Pancreas (tissue), 10 donors: ENCODE measurements at places on chromosomes 1 and 21. TPM values are rescaled to one million over a fixed set of nuclear protein-coding genes. Genes with fewer than 3 reads are reported as not detected.

DNA sequence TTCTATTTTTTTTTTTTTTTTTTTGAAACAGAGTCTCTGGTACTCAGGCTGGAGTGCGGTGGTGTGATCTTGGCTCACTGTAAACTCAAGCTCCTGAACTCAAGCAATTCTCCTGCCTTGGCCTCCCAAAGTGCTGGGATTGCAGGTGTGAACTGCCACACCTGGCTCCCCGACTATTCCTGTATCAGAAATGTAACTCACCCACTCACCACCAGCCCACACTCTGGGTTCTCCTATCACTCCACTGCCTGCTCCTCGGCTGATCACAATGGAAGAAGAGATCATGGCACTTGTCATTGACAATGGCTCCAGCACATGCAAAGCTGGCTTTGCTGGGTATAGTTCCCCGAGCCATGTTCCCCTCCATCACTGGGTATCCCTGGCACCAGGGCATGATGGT, 15.9 kb downstream of the RABIF start:
- no peaks in the 10 kb centered on the region for H3K4me1 ChIP-seq
- no peak overlapping the region for H3K4me3 ChIP-seq
- H3K27me3 ChIP-seq = no peaks in the 10 kb centered on the region

The STYXL2 gene
- not detected for total RNA-seq

DNA sequence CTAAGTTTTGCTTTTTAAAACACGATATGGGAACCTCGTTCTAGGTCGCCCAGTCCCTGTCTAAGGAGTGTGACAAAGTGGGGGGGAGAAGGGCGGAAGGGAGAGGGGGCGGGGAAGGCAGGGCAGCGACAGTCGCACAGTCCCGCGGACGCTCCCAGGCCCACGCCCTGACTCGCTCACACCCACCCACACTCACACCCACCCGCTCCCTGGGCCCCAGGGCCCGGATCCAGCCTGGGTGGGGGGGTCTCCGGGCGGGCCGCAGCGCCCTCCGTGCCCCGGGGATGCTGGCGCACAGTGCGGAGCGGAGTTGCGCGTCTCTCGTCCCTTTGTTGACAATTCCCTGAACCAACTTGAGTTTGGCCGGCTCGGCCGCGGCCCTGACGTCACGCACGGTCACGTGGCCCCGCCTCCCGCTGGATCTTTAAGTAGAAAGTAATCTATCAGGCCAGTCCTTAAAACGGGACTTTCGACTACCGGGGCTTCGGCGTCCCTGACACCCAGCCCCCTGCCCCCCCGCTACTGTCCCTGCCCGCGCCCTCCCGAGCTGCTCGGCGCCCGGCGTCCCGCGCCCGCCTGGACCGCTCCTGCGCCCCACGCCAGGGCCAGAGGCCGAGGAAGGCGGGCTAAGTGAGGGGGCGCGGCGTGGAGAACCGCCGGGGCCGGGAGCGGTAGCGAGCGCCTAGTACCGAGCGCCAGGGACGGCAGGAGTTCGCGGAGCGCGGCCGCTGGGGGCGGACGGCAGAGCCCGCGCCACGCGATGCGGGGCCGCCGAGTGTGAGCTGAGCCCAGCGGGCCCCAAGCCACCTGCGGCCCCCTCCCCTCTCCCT, at the start of gene FOXD3:
FOXD3 (plus strand) TSS at position 454 of the 830 bp plus-strand sequence. CDS start 492 bp downstream, outside the sequence.
- no peak within 1 kb of the TSS for H3K27ac ChIP-seq
- DNase-seq = peak; percentile 70
- H3K36me3 ChIP-seq = no peaks in the 10 kb centered on the region

DNA sequence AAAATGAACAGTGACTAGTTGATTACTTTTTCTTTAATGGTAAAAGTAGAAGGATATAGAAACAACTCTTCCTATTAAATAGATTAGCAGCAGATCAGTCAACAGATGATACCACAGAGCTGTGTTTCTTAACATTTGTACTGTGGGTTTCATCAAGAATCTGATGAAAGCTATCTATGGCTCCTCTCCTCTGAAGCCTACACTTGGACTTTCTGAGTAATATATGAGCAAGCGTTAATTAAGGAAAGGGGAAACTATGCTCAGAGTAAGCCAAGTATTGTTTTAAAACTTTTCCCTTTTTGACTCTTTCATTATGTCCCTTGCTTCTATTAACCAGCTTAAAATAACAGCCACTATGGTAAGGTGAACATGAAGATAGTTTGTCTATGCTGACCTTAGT, 10.8 kb downstream of the ARID4B start:
- H3K27ac ChIP-seq = no peak overlapping the region
- no peak overlapping the region for H3K4me3 ChIP-seq
- peaks cover 10% of the 10 kb centered on the region for H3K4me1 ChIP-seq
- no peaks in the 10 kb centered on the region for H3K27me3 ChIP-seq

DNA sequence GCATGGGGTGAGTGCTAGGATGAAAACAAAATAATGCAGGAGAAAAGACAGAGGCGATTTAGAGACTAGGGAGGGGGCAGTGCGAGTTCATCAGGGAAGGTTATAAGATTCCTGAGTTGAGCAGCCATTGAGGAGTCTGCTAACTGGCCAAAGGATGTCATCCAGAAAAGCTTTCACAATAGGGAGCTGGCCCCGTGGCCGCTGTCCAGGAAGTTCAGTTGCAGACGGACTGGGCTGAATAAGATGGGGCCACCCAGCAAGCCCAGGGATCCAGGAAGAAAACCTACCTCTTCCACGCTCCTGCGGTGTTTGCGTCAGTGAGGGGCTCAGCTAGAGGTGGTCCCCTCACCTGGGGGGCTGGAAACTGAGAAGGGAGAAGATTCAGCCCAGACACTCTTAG, 4.0 kb upstream of the PKP1 start:
- no peak overlapping the region for H3K4me3 ChIP-seq
- H3K4me1 ChIP-seq = no peaks in the 10 kb centered on the region
- no peaks in the 10 kb centered on the region for H3K36me3 ChIP-seq
- DNase-seq = no peak
- no peak overlapping the region for H3K27ac ChIP-seq
- H3K27me3 ChIP-seq = no peaks in the 10 kb centered on the region

The CNKSR1 gene
- 11.3 TPM for total RNA-seq

The GLIS1 gene
- not detected for total RNA-seq

- H3K27me3 ChIP-seq = no peaks in the 10 kb centered on the region
- no peak for DNase-seq
- no peak overlapping the region for H3K27ac ChIP-seq
- H3K4me3 ChIP-seq = peak overlapping the region; percentile 100
These were observed 598 bp upstream of the ADIPOR1 start for GRCh38 chr1:202958544-202959275.

- H3K36me3 ChIP-seq = no peaks in the 10 kb centered on the region
- no peak for DNase-seq
- H3K4me3 ChIP-seq = no peak overlapping the region
These were observed 11.7 kb upstream of the CD101 start for GRCh38 chr1:116989835-116990234.

GRCh38 chr1:83704350-83704749, 294.6 kb downstream of the TTLL7 start:
- H3K4me3 ChIP-seq = no peak overlapping the region
- DNase-seq = no peak
- H3K36me3 ChIP-seq = no peaks in the 10 kb centered on the region
- H3K4me1 ChIP-seq = no peaks in the 10 kb centered on the region

- DNase-seq = no peak
- H3K4me3 ChIP-seq = no peak overlapping the region
- H3K27me3 ChIP-seq = no peaks in the 10 kb centered on the region
- no peaks in the 10 kb centered on the region for H3K4me1 ChIP-seq
- H3K36me3 ChIP-seq = no peaks in the 10 kb centered on the region
These were observed 25.8 kb upstream of the MGST3 start for GRCh38 chr1:165605246-165605645.

DNA sequence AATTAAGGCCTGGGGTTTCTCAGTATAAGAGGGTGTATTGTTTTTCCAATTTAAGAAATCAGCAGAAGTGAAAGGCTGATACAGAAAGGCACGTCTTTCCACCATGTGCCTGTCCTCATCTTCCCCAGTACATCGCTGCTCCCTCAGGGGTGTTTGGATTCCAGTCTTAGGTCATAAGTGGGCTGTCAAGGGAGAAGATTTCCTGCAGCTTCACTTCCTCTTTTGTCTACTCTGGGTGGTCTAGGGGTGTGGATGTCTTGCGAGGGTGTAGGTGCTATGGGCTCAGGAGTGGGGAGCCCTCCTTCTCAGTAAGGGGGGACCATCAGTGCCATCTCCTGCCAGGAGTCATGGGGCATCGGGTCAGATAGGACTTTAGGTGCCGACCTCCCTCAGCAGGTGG, 999.8 kb upstream of the NCAM2 start:
- H3K27ac ChIP-seq = no peak overlapping the region
- no peak for DNase-seq
- H3K4me1 ChIP-seq = no peaks in the 10 kb centered on the region
- H3K27me3 ChIP-seq = no peaks in the 10 kb centered on the region
- no peaks in the 10 kb centered on the region for H3K36me3 ChIP-seq

- H3K4me3 ChIP-seq = no peak overlapping the region
- no peak for DNase-seq
- no peaks in the 10 kb centered on the region for H3K4me1 ChIP-seq
- no peaks in the 10 kb centered on the region for H3K27me3 ChIP-seq
- H3K27ac ChIP-seq = no peak overlapping the region
These were observed 20.6 kb downstream of the PGBD2 start for GRCh38 chr1:248926401-248927182.

GRCh38 chr1:183227422-183228346, 41.6 kb downstream of the LAMC2 start:
- no peaks in the 10 kb centered on the region for H3K4me1 ChIP-seq
- H3K27me3 ChIP-seq = no peaks in the 10 kb centered on the region
- H3K36me3 ChIP-seq = no peaks in the 10 kb centered on the region
- H3K27ac ChIP-seq = no peak overlapping the region
- DNase-seq = peak; percentile 68

- no peaks in the 10 kb centered on the region for H3K27me3 ChIP-seq
- DNase-seq = no peak
- no peak overlapping the region for H3K27ac ChIP-seq
- H3K36me3 ChIP-seq = peaks cover 5% of the 10 kb centered on the region
- H3K4me1 ChIP-seq = no peaks in the 10 kb centered on the region
These were observed 21.9 kb downstream of the IGFN1 start for GRCh38 chr1:201212461-201213055.

GRCh38 chr1:223211323-223211985, 68.4 kb upstream of the TLR5 start:
- H3K27ac ChIP-seq = no peak overlapping the region
- H3K36me3 ChIP-seq = no peaks in the 10 kb centered on the region
- H3K4me3 ChIP-seq = no peak overlapping the region
- no peaks in the 10 kb centered on the region for H3K4me1 ChIP-seq
- DNase-seq = no peak
- H3K27me3 ChIP-seq = no peaks in the 10 kb centered on the region

DNA sequence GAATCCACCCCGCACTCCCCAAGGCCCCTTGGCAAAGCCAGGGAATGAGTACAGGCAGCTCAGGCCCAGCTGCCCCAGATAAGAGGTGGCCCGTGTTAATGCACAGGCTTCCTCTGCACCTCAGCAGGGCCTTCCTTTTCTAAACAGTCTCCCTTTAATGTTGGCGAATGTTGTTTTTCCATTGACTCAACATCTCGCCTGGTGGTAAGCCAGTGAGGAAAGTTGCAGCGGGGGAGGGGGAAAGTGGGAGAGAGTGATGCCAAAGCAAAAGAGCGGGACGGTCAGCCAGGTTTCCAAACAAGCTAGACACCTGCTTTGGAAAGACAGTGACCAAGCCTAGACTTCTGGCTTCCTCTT, 10.3 kb upstream of the PROX1 start:
- peak overlapping the region; percentile 8 for H3K27ac ChIP-seq
- no peak for DNase-seq
- no peaks in the 10 kb centered on the region for H3K36me3 ChIP-seq
- no peak overlapping the region for H3K4me3 ChIP-seq

DNA sequence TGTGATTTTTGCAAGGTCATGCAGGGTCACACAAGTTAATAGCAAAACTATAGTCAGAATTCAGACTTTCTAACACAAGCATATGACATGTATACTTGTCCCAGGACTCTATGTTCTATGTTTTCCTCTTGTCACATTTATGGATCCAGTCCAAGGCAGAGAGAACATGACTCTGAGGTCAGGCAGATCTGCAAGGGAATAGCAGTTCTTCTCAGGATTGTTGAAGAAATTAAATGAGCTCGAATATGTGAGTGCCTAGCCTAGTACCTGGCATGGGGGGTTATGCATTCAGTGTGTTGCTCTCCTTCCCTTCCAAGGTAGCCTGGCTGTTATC, 9.5 kb upstream of the RPTN start:
- H3K27ac ChIP-seq = no peak overlapping the region
- no peaks in the 10 kb centered on the region for H3K4me1 ChIP-seq
- no peaks in the 10 kb centered on the region for H3K36me3 ChIP-seq
- DNase-seq = no peak

GRCh38 chr1:75952016-75952415, 19.8 kb upstream of the ASB17 start:
- no peaks in the 10 kb centered on the region for H3K4me1 ChIP-seq

The ASCL5 gene
- total RNA-seq = 1.3 TPM

- H3K27ac ChIP-seq = no peak overlapping the region
- no peaks in the 10 kb centered on the region for H3K36me3 ChIP-seq
- no peak overlapping the region for H3K4me3 ChIP-seq
- peaks cover 12% of the 10 kb centered on the region for H3K4me1 ChIP-seq
- no peak for DNase-seq
These were observed 101.9 kb downstream of the PRDM2 start for GRCh38 chr1:13801655-13802486.

The SLFNL1 gene
- 0.90 TPM for total RNA-seq

GRCh38 chr1:35884934-35885333, 1.9 kb downstream of the AGO1 start:
- peaks cover 8% of the 10 kb centered on the region for H3K4me1 ChIP-seq
- H3K27me3 ChIP-seq = no peaks in the 10 kb centered on the region
- H3K4me3 ChIP-seq = no peak overlapping the region
- no peak for DNase-seq
- no peak overlapping the region for H3K27ac ChIP-seq
- H3K36me3 ChIP-seq = peaks cover 6% of the 10 kb centered on the region

The CDA gene
- total RNA-seq = 0.40 TPM

- no peak overlapping the region for H3K4me3 ChIP-seq
- H3K36me3 ChIP-seq = no peaks in the 10 kb centered on the region
- no peaks in the 10 kb centered on the region for H3K27me3 ChIP-seq
- no peaks in the 10 kb centered on the region for H3K4me1 ChIP-seq
- H3K27ac ChIP-seq = no peak overlapping the region
- no peak for DNase-seq
These were observed 12.4 kb downstream of the LMOD1 start for GRCh38 chr1:201933840-201934430.
